ENCODE measurements at places on chromosomes 4 and X.

GRCh38 chr4:106444557-106444956, 76.0 kb upstream of the GIMD1 start:
- DNase-seq, result no peak

DNA sequence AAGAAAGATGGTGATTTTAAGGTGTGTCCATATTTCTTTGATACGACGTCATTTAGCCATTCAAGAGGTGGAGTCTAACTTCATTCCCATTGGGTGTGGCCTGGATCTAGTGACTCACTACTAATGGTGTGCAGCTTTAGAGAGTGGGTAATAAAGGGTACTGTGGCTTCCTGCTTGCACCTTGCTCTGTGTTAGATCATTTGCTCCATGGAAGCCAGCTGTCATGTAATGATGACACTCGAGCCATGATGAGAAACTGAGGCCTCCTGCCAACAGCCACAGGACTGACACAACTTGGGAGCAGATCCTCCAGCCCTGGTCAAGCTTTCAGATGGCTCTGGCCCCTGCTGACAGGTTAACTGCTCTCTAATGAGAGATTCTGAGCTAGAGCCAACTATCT, 82.0 kb downstream of the UNC5C start:
- DNase-seq, result no peak

DNA sequence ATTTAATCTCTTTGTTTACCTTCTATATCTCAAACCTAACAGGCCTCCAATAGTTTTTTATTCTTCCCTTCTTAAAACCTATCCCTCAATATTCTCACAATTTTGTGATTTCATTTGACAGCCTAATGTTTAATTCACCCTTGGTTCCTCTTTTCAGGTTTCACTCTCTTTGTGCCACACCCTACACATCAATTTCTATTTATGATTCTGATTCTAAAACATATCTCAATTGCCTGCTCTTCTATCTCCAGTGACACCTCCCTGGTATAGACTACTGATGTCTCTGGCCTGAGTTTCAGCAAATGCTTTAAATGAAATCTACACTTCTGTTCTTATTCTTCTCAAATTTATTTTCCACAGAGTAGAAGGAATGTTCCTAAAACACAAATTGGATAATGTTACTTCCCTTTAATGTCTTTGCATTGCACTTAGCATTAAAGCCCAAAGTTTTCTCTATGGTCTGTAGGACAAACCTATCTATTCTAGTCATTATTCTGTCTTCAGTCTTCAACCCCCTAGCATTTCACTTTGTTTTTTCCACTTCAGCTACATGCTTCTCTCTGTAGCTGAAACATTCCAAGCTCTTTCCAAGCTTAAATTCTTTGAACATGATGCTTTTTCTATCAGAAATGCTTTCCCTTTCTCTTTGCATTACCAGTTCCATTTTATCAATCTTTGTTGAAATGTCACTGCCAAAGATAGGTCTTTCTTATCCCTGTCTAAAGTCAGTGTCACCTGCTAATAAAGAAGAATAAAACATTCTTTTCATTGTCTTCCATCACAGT, 622.0 kb downstream of the CENPC start:
- no peak for DNase-seq

- DNase-seq, result no peak
These were observed 200.8 kb downstream of the CEP135 start for GRCh38 chr4:56149591-56149990.

DNA sequence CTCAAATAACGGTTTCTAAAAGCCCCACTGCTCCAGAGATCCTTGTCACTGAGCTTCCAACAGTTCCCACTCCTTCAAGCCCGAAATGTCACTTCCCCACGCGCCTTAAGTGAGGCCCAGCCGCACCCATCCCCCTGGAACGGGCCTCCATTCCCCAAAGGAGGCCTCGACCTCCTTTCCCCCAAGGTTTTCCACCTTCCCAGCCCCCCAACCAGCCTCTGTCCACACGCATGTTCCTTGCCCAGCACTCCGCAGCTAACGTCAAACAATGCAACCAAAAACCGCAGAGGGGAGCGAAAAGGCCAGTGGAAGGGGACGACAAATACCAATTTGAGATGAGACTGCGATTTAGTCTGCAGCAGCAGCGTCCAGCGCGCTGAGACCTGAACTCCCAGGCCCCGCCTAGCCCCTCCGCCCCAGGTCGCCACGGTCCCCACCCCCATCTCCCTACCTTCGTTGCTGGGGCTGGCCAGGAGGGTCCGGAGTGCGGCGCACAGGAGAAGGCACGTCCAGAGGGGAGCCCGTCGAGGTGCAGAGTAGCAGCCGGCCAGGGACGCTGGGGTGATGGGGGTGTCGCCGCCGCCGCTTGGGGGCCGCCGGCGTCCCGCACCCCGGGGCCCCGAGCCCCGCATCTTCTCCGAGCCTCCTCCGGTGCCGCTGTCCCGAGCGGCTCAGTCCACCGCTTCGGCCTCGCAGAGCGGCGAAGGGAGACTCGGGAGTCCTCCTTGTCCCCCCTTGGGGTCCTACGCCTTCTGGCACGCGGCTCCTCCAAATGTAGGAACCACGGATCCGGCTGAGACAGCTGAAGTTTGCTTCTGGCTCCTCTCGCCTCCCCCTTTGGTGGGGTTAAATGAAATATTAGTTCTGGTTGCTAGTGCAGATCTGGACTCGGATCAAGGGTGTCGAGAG, 924 bp downstream of the EPHA5 start:
- no peak for DNase-seq

- no peak for DNase-seq
These were observed 1.5 kb downstream of the ADRA2C start for GRCh38 chr4:3767570-3768288.

DNA sequence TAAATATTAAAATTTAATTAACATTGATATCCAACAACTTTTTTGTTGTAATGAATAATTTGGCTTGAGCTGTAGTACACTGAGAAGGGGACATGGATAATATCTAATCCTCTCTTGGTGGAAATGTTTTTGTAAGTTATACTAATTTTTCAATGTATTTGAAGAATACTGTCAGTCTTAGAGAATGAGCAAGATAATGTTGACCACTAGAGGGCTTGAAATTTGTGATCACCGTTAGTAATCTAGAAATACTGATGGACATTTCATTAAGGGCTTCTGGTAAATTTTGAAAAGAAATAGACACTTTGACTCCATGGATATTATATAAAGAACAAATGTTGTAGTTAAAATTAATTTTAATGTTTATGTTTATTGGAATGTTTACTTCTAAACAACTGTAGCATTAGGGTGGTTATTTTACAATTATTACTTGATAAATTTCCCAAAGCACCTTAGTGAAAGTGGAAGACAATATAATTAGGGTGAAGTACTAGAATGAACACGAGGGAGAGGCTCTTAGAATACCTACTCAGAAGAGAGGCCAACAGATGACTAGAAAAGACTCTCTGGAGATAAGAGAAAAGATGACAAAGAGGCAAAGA, 20.0 kb upstream of the CAMK2D start:
- DNase-seq, result no peak

GRCh38 chr4:76377481-76377901, 43.5 kb downstream of the CCDC158 start:
- no peak for DNase-seq

GRCh38 chr4:171235521-171235920, 577.7 kb upstream of the GALNTL6 start:
- no peak for DNase-seq

- DNase-seq, result no peak
These were observed 65.5 kb downstream of the MAML3 start for GRCh38 chr4:140088323-140088967.

DNA sequence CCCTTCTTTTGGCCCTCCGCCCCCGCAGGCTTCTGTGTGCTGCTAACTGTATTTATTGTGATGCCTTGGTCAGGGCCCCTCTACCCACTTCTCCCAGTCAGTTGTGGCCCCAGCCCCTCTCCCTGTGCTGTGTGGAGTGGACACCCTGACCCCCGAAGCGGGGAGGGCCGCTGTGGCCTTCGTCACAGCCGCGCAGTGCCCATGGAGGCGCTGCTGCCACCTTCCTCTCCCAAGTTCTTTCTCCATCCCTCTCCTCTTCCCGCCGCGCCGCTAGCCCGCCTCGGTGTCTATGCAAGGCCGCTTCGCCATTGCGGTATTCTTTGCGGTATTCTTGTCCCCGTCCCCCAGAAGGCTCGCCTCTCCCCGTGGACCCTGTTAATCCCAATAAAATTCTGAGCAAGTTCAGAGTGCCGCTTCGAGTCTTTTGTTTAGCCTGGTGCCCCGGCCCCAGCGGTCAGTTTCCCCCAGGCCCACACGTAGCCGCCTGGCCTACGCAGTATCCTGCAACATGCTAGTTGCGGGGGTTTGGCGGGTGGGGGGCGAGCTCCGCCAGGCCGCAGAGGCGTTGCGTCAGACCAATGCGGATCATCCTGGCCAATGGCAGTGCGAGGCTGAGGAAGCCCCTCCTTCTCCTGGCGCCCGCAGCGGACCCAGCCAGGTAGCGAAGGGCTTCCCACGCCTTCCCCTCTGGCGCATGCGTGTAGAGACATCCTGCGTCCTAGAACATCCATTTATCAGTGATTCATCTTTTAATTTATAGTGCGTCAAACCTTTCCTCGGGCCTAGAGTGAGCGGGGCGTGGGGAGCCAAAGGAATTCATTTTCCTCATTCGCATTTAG, 5.6 kb upstream of the KANTR start:
- no peak for DNase-seq

- DNase-seq, result no peak
These were observed at the start of gene FGFR3 for GRCh38 chr4:1792832-1793495. Gene FGFR3 (plus strand): TSS chr4:1793293. CDS start chr4:1793935, 642 bp downstream.

- DNase-seq, result peak; percentile 20
These were observed 2747.1 kb downstream of the PCDH7 start for GRCh38 chr4:33467291-33467690.

DNA sequence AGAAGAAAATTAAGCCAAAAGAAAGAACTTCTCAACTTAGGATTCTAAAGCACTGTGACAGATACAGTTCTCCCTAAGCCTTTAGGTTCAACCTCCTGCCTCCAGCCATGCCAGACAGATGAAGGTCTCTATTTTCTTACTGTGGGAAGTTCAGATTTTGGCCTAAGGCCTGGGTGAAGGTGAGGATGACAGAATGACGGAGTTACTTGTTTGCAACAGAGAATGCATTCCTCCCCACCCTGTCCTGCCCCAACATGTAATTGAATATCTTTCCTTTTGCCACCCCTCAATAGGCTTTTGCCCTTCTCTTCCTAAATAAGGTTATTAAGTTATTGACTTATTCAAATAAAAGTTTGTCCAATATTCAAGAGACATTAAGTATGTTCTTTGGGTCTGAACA, 25.6 kb downstream of the SLC16A2 start:
- no peak for DNase-seq

DNA sequence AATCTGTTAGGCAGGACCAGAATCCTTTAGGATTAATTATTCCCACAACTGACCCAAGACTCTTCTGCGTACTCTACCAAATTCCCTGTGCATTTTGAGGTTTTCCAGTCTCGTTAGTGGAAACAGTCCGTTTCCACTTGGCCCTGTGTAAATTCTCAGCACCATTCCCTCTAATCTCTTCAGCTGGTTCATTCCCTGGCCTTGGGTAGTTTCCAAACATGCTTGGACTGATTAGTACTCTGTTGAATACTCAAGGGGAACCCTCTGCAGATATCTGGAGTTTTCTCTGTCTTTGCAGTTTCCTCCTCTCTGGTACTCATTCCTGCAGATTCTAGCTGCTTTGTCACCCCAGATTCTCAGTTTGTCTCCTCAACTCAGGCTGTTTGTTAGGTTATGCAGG, 80.4 kb downstream of the ZFX start:
- no peak for DNase-seq
